ENCODE measurements at places on chromosomes 5 and 9. TPM values are rescaled to one million over a fixed set of nuclear protein-coding genes. Genes with fewer than 3 reads are reported as not detected.

Gene PLAC8L1
- not detected for total RNA-seq

DNA sequence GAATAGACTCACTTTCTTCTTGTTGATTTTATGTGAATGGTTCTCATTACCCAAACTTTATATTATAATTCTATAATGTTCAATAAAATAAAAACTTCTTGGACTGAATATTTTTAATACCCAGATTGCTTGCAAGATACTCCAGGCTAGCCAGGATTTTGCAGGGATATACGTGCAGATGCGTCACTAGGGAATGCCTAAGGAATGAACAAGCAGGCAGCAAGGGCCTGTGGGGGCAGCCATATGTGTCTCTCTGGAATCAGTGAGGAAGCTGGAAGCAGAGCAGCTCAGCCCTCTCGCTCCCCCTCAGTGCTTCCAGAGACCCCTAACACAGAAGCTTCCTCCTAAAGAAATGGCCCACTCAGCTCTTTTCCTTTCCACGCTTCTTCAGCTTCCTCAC is 457.4 kb downstream of the CCDC171 start:
- peak; percentile 73 for DNase-seq

DNA sequence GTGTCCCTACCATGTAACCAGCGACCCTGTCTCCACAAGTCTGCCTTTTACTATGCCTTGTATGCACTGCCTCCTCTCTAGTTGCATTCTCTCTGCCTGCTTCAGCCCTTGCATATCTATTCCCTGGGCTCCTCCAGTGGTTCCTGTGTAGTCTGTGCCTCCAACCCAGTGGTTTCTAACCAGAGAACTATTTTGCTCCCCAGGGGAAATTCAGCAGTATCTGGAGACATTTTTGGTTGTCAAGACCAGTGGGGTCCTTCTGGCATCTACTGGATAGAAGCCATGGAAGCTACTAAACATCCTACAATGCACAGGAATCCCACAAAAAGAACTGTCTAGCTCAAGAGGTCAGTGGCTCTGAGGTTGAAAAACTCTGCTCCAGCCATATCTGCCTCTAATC is 224.1 kb upstream of the RASEF start:
- no peak for DNase-seq

DNA sequence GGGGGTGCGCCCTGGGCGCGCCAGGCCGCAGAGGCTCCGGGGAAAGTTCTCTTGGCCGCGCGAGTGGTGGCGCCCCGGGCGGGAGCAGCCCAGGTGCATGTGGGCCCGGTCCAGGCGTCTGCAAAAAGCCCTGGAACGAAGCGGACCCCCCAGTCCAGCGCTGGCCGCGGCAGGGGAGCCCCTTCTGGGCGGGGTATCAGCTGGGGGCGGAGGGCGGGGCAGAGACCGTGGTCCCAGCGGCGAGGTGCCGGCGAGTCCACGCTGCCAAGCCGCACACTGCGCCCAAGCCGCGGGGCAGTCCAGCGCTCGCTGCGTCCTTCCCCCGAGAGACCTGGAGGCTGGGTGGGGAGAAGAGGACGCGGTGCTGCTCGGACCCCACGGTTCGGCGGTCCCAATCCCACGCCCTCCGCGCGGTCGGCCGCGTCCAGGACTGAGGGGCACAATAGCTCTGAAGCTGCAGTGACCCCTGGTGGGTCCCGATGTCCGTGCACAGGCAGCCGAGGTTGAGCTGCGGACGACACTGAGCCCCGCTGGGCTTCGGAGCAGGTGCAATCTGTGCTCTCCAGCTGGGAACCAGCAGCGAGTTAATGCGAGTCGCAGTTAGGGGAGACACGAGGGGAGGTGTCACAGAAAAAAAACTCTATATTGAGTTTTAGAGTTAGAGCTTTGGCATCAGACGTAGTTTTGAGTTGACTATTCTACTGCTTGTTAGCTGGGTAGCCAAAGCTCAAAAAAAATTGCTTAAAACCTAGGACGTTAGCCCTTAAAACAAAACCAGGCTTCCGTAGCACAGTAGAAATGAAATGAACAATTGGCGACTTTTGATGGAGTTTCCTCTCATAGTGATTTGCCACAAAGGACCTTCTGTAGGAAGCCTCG is 1.1 kb upstream of the EPB41L4A start:
- DNase-seq: peak; percentile 5

Gene LURAP1L
- 6.1 TPM for total RNA-seq

DNA sequence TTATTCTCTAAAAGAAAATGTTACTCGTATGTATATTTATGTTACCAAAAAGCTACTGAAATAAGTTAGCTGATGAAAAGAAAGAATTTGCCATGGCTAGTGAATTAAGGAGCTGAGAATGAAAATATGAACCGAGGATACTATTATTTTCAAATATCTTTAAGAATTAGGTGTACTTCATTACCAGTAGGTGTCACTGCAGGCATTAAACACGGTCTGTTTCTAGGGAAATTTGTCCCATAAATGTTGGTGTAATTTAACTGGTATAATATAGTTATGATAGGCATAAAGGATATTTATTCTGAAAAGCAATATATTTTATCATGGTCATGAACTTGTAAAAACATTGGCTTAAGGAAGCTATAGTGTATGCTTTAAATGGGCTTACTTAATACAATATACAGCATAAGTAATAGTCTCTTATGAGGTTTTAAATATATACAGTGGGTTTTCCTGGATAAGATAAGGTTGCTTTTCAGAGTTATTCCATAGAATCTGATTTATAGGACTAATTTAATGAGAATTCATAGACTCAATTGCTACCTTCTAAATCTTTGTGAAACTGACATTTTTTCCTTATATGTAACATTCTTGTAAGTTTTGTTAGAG is 72.4 kb upstream of the MPDZ start:
- DNase-seq: peak; percentile 65

DNA sequence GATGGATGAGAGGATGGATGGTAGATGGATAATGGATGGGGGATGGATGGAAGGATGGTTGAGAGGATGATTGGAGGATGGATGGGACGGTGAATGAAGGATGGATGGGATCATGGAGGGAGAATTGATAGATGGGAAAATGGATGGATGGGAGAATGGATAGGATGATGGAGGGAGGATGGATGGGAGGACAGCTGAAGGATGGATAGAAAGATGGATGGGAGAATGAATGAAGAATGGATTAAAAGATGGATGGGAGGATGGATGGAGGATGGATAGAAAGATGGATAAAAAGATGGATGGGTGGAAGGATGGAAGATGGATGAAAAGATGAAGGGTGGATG is 218.3 kb upstream of the IER5L start:
- DNase-seq: no peak

DNA sequence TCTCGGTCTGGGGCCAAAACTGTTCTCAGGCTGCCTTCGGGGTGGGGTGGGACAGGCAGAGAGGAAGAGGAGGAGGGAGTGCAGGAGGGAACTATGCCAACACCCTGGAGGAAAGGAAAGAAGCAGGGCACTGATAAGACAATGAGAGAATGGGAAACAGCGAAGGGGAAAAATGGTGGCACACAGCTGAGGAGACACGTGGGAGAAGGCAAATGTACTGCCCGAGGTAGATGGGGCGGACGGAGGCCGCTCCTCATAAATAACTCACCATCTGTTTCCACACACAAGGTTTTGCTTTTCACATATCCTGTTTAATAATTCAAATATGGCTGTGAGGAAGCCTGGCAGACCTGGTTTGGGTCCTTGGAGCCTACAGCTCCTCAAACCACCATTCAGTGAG is 148.2 kb upstream of the LRRTM2 start:
- DNase-seq: no peak

Gene IFNA2
- total RNA-seq: not detected

GRCh38 chr9:122879443-122879842 is 25.7 kb downstream of the RC3H2 start:
- DNase-seq: no peak

DNA sequence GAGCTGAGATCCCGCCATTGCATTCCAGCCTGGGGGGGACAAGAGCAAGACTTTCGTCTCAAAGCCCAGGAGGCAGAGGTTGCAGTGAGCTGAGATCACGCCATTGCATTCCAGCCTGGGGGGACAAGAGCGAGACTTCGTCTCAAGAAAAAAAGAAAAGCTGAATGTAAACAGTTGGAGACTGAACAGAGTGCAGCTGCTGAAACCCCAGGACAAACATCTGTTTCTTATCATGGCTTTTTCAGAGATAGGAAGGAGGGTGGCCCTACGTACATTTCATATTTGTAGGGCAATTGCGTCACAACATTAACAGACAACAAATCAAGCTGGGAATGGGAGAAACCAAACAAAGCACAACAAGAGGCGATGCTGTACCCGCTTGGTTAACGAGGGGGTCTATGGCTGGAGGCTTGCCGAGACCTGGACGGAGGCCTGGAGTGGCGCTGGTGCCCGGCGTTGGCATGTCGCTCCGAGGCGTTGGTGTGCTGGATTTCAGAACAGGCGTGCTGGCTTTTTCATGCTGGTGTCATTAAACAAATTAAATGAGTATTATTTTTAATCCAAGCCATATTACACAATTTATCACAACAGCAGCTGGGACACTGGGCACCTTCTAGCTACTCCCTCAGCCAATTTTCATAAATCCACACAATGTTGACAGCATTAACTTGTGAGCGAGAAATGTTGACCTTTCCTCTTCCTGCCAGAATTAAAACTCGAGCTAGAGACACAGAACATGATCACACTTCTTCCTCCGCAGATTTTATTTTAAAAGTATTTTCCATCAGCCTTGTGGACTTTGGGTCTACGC is 76.1 kb downstream of the TLE1 start:
- DNase-seq: peak; percentile 98

DNA sequence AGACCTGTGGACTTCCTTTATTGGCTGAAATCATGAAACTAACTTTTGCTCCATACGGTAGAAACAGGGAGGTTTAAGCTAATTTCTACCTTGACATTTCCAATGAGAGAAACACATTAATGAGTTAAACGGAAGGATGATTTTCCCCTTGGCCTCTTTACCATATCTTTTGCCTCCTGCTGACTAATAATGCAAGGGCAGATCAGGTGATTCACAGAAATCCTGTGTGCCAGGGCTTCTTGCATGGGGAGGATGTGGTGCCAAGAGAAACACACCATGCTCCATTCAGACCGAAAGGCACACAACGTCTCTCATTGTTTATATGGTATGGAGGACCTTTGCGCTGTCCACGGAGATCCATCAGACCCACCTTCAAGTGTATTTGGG is 17.4 kb upstream of the PRLR start:
- no peak for DNase-seq

Gene SLC36A2
- total RNA-seq: not detected

Gene PCDHA9
- total RNA-seq: under 0.01 TPM

DNA sequence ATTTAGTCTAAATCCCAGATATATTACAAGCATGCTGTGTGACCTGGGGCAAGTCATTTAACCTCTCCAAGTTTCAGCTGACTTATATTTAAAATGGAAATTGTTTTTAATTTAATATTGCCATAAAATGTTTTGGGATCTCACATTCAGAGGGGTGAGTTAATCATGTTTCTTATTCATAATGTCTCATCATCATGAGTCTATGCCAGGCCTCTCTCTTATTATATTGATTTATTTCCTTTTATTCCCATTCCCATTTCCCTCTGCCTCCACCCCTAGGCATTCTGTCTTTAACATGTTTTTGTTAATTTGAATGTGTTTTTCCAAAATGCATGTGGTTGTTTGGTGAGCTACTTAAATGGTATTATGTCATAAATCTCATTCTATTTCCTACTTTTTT is 39.0 kb upstream of the TTC1 start:
- DNase-seq: no peak

DNA sequence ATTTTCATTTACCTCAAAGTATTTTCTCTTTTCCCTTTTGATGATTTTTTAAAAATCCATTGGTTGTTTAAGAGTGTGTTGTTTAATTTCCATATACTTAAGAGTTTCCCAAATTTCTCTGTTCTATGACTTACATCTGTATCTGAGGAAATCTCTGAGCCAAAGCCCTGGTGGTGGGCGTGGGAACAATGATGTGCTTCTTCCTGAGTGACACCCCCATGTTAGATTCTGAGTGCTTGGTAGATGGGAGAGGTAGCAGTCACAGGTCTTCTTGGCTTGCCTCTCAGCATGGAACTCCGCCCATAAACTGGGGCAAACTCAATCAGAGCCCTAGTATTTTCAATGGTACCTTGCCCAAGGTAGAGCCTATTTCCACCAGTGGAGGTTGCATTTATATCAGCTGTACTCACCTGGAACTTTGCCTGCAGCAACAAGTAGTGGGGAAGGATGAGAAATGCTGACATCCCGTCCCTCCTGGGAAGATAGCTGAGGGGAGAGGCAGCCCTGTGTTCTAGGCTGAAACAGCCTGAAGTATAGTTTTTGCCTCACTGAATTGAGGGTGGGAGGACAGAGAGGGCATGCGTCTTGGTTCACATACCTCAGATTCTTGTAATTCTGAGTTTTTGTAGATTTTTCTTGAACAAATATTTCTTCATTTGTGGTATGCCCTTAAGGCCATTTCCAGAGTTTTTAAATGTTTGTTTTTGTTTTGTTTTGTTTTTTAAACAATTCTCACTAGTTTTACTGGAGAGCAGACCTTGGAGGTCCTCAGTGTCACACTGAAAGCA is 26.4 kb downstream of the C9orf43 start:
- DNase-seq: peak; percentile 17

DNA sequence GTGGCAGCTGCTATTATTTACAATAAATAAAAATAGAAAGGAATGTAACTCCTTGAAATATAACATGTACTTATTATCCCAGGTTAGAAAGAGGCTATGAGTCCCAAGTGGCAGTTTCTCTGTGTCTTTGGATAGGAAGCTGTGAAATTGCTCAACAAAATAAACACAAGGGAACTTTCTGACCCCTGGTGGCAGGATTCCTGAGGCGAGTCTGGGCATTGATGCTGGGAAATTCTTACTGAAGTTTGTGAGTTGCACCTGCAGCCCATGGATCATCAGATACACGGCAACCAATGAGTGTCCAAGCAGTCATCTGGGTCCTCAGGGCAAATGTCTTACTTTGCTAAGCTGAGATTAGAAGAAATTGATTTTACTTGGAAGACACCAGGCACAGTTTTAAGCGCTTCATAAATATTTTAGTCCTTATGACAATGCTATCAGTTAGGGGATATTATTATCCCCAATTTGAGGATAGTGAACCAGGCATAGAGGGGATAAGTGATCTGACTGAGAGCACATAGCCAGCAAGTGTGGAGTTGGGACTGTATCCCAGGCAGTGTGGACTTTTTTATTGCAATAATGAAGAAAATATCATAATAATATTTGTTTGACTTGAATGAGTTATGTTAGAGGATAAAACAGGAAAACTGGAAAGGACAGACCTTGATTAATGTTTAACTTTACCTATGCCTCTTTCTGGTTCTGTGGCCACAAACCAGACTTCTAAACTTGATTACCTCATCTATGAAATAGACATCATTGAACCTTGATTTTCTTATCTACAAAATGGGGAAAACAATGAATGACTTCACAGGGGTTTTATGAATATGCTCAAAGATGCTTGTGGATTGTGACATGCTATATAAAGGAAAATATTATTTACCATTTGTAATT is 265.5 kb upstream of the ADAMTSL1 start:
- peak; percentile 12 for DNase-seq

- peak; percentile 23 for DNase-seq
Measured at GRCh38 chr5:170173227-170173626, 59.6 kb upstream of the C5orf58 start.

DNA sequence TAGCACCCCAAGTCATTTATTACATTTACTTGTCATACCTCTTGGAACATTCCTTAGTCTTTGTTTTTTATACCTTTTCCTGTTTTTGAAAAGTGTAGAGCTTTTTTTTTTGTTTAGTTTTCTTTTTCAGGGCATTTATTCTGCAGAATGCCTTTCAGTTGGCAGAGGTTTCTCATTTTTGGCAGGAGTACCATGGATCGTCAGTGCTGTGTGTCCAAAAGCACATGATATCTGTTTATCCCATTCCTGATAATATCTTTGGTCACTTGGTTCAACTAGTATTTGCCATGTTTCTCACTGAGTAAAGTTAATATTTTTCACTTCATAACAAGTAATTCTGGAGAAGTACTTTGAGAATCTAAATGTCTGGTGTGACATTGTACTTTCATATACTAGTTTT is 10.7 kb downstream of the OGN start:
- DNase-seq: no peak

Measured in IMR-90 (cell line).